GM12878 (cell line): ENCODE measurements at places on chromosomes 5 and 9.

DNA sequence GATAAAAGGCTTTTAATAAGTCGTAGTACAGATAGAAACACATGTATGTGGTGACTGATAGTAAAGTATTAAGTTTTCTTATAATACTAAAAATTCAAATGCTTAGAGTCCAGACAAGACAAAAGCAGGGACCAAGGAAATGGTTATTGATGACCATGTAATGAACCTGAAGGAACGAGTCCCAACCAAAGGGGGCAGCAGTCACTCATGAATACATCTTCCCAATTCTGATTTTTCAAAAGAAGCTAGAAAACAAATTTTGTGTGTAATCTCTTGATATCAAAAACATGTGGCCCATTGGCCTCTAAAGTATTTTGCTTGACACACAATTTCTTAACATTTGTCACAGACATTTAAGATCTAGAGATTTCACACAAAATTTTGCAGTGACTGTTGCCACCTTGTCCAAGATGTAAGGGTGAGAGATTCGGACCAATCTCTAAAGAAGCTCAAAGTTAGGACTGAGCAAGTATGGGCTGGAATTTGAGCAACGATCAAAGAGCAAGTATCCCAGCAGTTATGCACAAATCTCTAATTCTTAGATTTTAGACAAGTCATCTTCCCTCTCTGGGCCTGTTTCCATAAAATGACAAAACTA is 66.8 kb downstream of the ARL15 start:
- no peaks in the 10 kb centered on the region for H3K4me1 ChIP-seq
- no peak for DNase-seq

GRCh38 chr5:39678534-39678933 is 253.8 kb upstream of the DAB2 start:
- H3K27ac ChIP-seq = no peak overlapping the region
- H3K4me3 ChIP-seq = no peak overlapping the region
- no peak for DNase-seq
- no peaks in the 10 kb centered on the region for H3K4me1 ChIP-seq
- no peaks in the 10 kb centered on the region for H3K36me3 ChIP-seq
- H3K27me3 ChIP-seq = 0 out of 2 replicates have a peak, but pooled peaks cover 3% of the 10 kb centered on the region

- H3K4me1 ChIP-seq = no peaks in the 10 kb centered on the region
- DNase-seq = no peak
- H3K36me3 ChIP-seq = no peaks in the 10 kb centered on the region
- no peaks in the 10 kb centered on the region for H3K27me3 ChIP-seq
- no peak overlapping the region for H3K4me3 ChIP-seq
- H3K27ac ChIP-seq = no peak overlapping the region
Measured at GRCh38 chr9:19108038-19108437, 5.3 kb upstream of the HAUS6 start.

GRCh38 chr9:70880535-70880934 is 240.9 kb downstream of the TRPM3 start:
- DNase-seq = no peak
- no peaks in the 10 kb centered on the region for H3K36me3 ChIP-seq
- no peaks in the 10 kb centered on the region for H3K27me3 ChIP-seq
- H3K4me1 ChIP-seq = no peaks in the 10 kb centered on the region
- H3K27ac ChIP-seq = no peak overlapping the region

DNA sequence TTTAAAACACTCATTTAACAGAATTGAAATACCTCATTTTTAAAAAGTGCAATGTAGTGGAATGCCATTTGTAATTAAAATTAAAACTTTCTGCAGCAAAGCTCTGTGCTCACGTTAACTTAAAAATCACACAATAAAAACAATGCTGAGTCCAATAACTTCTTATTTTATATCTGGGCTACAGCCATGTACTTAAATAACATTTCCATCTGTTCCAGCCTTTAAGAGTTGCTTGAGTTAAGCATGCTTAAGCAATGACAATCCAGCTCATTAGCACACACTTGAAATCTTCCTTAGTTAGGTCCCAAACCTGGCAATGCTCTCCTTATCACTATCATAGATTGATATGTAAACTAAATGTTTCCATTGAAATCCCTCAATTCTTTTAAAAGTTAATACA is 132.3 kb upstream of the CDH12 start:
- DNase-seq = no peak
- no peak overlapping the region for H3K27ac ChIP-seq
- H3K36me3 ChIP-seq = no peaks in the 10 kb centered on the region

DNA sequence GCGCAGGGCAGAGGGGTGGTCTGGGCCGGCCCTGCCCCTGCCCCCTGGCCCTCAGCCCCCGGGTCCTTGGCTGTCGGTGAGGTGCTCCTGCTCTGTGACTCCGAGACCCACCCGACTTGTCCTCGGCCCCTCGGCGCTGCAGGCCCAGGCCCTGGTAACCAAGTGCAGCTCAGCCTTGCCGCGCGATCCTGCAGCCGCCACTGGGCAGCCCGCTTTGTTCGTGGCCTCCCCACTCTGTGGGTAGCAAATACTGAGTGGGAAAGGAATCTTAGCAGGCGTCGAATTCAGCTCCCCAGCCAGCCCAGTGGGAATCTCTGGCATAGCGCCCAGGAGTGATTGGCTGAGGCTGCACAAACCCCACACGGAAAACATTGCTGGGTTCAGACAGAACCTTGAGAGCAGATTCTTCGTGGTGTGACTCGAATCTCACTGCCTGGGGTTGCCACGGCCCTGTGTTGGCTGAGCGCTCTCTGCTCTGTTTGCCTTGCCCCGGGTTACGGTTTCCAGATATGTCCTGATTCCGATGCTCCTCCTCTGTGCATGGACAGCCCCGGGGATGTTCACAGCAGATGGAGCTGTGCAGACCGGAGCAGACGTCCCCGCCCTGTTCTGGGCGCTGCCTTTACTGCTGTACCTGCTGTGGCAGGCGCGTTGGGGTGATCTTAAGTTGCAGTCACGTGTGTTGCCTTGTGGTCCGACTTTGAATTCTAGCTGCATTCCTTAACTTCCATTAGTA is 13.4 kb upstream of the EXOC3 start:
- peaks cover 20% of the 10 kb centered on the region for H3K4me1 ChIP-seq
- no peak overlapping the region for H3K4me3 ChIP-seq
- DNase-seq = no peak
- no peaks in the 10 kb centered on the region for H3K27me3 ChIP-seq

DNA sequence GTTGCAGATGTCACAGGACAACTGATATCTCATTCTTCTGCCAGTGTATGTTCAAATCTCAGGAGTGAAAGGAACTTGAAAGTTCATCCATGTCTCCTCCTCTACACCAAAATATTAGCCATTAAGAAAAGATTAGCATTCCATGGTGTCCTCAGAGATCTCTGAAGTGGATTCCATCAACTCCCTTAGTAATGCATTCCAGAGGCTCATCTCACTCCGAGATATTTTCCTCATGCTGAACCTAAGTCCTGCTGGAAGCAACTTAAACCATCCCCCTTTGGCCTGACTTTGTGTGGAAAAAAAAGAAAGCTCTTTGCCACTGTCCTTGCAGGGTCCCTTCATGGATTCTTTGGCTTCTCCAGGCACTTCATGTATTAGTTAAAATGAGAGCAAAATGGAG is 155.7 kb upstream of the ZNF462 start:
- H3K36me3 ChIP-seq = no peaks in the 10 kb centered on the region
- DNase-seq = no peak
- no peak overlapping the region for H3K4me3 ChIP-seq
- H3K27ac ChIP-seq = no peak overlapping the region

DNA sequence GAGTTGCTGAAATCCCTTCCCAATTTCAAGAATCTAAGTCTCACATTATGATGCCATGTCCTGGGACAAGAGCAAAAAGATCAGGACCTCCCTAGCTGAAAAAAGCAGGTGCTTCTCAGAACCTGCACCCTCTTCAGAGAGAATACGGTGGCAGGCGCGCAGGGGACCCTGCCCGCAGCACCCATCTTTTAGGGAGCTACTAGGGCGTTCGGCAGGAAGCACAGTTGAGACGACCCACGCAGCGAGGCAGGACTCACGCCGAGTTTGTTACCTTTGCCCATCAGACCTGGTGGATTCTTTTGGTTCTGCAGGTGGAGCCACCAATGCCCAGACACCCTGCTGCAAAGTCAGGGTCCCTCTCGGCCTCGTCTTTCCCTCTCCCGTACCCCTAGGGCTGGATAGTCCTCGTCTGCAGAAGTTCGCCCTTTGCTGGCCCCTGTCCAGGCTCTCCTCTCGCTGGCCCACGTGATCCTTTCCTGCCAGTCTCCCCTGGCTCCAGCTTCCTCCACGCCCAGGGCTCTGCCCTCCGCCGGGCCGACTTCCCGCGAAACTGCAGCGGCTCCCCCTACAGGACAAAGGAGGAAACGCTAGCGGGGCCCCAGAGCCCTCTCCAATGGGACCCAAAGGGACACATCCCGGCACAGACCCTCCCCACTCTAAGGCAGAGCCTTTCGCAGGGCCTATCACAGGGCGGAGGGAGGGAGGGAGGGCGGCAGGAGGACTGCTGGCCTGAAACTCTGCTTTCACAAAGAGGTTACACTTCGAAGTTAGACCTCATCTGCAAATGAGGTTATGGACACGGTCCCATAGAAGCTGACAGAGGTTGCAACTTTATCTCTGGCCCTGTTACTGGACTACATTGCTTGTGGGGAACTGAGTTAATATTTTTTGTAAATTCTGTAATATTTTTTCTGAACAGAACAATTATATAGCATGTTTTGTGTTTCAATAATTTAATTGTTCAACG is 28.8 kb downstream of the TMEM174 start:
- no peak for DNase-seq
- no peaks in the 10 kb centered on the region for H3K36me3 ChIP-seq
- H3K4me1 ChIP-seq = no peaks in the 10 kb centered on the region
- H3K27me3 ChIP-seq = no peaks in the 10 kb centered on the region; the same call in 1 of the 2 replicates

DNA sequence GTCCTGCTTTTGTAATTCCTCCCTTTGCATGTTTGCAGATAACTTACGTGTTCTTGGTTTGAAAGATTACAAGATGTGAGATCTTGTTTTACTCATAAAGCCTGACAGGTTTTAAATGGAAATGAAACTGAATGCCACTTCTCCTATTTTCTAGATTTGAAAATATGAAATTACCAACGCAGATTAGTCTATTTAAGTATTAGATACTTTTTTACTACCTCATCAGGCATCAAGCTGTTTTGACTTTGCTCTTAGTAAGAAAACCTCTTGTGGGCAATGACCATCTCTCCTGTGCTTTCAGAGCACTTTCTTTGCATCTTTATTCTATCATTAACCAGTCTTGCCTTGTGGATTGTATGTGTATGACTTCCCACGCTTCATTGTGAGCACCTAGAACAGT is 3.5 kb downstream of the DMXL1 start:
- H3K27me3 ChIP-seq = no peaks in the 10 kb centered on the region
- peak; percentile 57 for DNase-seq
- H3K36me3 ChIP-seq = no peaks in the 10 kb centered on the region
- peak overlapping the region; percentile 79 for H3K4me3 ChIP-seq
- peak overlapping the region; percentile 91 for H3K27ac ChIP-seq

GRCh38 chr5:33475706-33476105 is 34.9 kb downstream of the TARS1 start:
- H3K4me3 ChIP-seq = no peak overlapping the region
- peaks cover 3% of the 10 kb centered on the region for H3K36me3 ChIP-seq
- no peak overlapping the region for H3K27ac ChIP-seq

- no peak for DNase-seq
- no peak overlapping the region for H3K4me3 ChIP-seq
- no peaks in the 10 kb centered on the region for H3K27me3 ChIP-seq
- peaks cover 4% of the 10 kb centered on the region; the same call in 1 of the 2 replicates for H3K4me1 ChIP-seq
- H3K36me3 ChIP-seq = no peaks in the 10 kb centered on the region
- no peak overlapping the region for H3K27ac ChIP-seq
Measured at GRCh38 chr5:93072831-93073459, 508.1 kb downstream of the NR2F1-AS1 start.

DNA sequence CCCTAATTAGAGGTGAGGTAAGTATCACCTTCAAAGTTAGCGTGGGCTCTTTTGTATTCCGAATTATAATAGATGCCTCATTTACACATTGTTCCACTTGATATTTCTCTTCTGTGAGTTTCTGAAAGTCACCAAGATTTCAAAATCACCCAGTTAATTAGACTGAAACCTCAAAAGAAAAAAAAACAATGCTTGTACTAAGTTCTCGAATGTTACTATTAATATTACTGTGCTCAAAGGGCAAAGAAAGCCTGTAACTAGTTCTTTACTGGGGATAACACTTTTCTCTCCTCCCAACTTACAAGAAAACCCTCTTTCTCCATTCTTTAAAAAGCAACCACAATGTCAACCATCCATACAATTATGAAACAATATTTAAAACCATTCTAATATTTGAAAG is 98.5 kb downstream of the STRBP start:
- no peaks in the 10 kb centered on the region for H3K27me3 ChIP-seq
- H3K36me3 ChIP-seq = peaks cover 3% of the 10 kb centered on the region
- peaks cover 20% of the 10 kb centered on the region for H3K4me1 ChIP-seq
- H3K27ac ChIP-seq = no peak overlapping the region
- H3K4me3 ChIP-seq = no peak overlapping the region

DNA sequence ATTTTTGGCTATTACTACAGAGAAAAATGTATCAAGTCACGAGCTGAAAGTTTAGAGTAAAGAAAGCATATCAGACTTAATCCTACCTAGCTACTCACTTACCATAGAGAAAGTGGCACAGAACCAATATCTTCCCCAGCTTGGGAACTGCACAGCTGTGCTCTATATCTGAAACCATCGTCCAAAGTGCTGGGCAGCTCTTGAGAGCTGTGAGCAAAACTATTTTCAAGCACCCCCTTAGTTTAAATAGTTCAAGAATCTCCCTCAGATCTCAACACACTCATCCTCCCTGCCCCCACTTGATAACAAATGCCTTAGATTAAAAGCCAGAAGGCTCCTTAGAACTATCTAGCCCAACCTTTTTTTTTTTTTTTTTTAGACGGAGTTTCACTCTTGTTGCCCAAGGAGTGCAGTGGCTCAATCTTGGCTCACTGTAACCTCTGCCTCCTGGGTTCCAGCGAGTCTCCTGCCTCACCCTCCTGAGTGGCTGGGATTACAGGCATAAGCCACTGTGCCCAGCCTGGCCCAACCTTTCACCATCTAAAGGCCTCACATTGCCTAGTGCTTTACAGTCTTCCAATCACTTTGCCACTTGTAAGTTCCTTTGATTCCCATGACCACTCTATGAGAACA is 94.2 kb upstream of the APC start:
- no peak for DNase-seq
- no peak overlapping the region for H3K4me3 ChIP-seq
- H3K27ac ChIP-seq = no peak overlapping the region

DNA sequence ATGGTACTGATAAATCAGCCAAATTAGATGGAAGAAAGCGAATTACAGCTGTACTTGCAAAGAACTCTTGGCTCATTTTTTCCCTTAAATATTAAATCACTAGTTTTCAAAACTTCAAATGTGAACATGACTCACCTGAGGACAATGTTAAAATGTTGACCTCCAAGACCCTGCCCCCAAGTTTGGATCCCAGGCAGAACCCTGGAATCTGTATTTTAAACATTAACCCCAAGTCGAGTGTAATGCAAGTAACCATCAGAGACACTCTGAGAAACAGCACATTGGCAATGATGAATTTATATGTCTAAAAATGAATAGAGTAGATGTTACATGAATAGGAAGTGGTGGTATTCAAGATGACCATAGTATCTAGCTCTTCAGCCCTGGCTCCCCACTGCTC is 2.3 kb upstream of the CD274 start:
- DNase-seq = no peak
- no peak overlapping the region for H3K4me3 ChIP-seq
- H3K36me3 ChIP-seq = no peaks in the 10 kb centered on the region
- H3K27ac ChIP-seq = peak overlapping the region; percentile 97
